Body of pancreas (tissue), 4 donors: ENCODE measurements at places on chromosomes 1 and 21. TPM values are rescaled to one million over a fixed set of nuclear protein-coding genes. Genes with fewer than 3 reads are reported as not detected.

GRCh38 chr21:17613242-17613676 is 558 bp upstream of the BTG3 start:
- peak overlapping the region; percentile 84 for H3K4me3 ChIP-seq
- no peaks in the 10 kb centered on the region for H3K36me3 ChIP-seq
- H3K27me3 ChIP-seq = no peaks in the 10 kb centered on the region

Gene TLCD4
- total RNA-seq = 10.2 TPM

Gene FMO1
- total RNA-seq = 0.99 TPM

GRCh38 chr21:26238646-26239045 is 68.1 kb upstream of the APP start:
- H3K4me1 ChIP-seq = peaks cover 6% of the 10 kb centered on the region
- H3K27me3 ChIP-seq = no peaks in the 10 kb centered on the region
- no peak for DNase-seq
- H3K4me3 ChIP-seq = no peak overlapping the region
- no peak overlapping the region for H3K27ac ChIP-seq

Gene RIT1
- 6.9 TPM for total RNA-seq

Gene PIGR
- 45.1 TPM for total RNA-seq

DNA sequence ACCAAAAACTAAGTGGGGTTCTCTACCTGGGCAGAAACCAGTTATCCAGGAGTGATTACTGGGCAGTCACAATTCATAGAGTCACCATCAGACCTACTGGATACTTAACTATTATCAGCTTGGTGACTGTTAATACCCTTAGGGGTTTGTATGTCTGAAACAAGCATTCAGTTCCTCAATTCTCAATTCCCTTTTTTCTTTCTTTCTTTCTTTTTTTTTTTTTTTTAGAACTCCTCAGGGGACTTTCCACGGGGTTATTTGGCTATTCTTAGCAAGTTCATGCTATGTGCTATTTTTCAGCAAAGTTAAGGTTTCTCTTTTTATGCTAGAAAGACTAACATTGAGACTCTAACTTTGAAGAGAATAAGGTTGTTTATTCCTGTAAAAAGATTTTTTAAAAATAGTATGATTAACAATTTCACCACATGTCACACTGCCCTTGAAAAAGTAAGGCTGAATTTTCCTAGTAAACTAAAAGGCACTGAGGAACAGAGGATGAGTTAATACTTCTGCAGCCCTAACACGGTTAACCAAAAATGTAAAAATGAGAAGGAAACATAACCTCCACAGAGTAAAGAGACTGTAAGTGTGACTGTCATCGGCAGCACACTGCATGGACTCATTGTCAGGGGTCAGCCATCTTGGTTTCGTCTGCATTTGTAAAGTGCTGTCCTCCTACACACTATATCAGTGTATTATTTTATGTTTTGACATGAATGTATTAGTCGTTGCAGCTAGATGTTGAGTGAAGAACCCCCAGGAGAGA is 310.2 kb downstream of the NTNG1 start:
- H3K36me3 ChIP-seq = no peaks in the 10 kb centered on the region
- no peak overlapping the region for H3K27ac ChIP-seq
- no peak for DNase-seq
- no peaks in the 10 kb centered on the region for H3K27me3 ChIP-seq

Gene LAMB3
- total RNA-seq = 7.3 TPM

- no peaks in the 10 kb centered on the region for H3K27me3 ChIP-seq
- peaks cover 78% of the 10 kb centered on the region for H3K4me1 ChIP-seq
- H3K4me3 ChIP-seq = no peak overlapping the region
- DNase-seq = peak; percentile 78
- no peaks in the 10 kb centered on the region for H3K36me3 ChIP-seq
- H3K27ac ChIP-seq = no peak overlapping the region
Observed at GRCh38 chr1:207828485-207829158, 76.8 kb downstream of the CD46 start.

GRCh38 chr1:205592443-205593003 is 39.3 kb downstream of the ELK4 start:
- H3K36me3 ChIP-seq = no peaks in the 10 kb centered on the region
- DNase-seq = no peak
- H3K4me3 ChIP-seq = no peak overlapping the region

DNA sequence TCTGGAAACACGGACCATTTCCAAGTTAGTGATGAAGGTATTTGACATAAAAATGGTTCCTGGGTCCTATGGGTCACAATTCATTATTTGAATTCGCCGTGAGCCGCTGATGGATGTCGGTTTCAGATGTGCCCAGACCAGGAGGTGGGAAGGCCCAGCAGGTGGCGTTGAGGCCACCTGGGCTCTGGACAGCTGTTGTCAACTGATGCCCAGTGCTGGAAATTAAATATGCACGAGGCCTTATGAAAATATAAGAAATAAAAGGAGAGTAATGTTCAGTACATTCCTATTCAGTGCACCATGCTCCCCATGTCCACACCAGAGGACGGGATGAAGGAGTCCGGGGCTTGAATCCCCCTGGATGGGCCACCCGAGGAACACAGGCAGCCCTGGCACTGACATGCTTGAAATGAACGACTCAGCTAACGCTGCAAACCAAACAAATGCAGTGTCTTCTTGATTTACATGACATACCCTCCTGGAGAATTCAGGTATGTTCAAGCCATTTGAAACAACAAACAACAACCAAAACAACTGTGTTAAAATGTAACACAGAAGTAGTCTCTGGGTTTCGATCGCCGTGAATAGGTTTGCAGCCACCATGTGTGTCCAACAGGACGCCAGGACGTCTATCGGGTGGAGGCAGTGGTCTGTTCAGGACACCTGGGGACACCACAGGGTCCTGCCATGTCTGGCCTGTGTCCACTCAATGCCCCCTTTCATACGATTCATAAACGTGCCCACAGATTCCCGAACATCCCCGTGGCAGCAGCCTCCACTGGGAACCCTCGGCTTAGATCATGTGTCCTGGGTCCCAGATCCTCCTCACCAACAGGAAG is 6.1 kb downstream of the TFF3 start:
- DNase-seq = no peak
- H3K4me1 ChIP-seq = peaks cover 32% of the 10 kb centered on the region
- no peak overlapping the region for H3K27ac ChIP-seq
- H3K36me3 ChIP-seq = no peaks in the 10 kb centered on the region
- no peak overlapping the region for H3K4me3 ChIP-seq
- no peaks in the 10 kb centered on the region for H3K27me3 ChIP-seq

- no peaks in the 10 kb centered on the region for H3K27me3 ChIP-seq
- no peak overlapping the region for H3K27ac ChIP-seq
- no peaks in the 10 kb centered on the region for H3K36me3 ChIP-seq
- no peak overlapping the region for H3K4me3 ChIP-seq
- no peak for DNase-seq
- H3K4me1 ChIP-seq = no peaks in the 10 kb centered on the region
Observed at GRCh38 chr1:18768086-18768485, 91.4 kb downstream of the TAS1R2 start.

- DNase-seq = no peak
- no peaks in the 10 kb centered on the region for H3K27me3 ChIP-seq
- H3K36me3 ChIP-seq = no peaks in the 10 kb centered on the region
- no peak overlapping the region for H3K27ac ChIP-seq
- peaks cover 3% of the 10 kb centered on the region for H3K4me1 ChIP-seq
Observed at GRCh38 chr1:190754666-190755065, 277.0 kb upstream of the BRINP3 start.

Gene KCNJ9
- total RNA-seq = not detected
